ENCODE measurements at places on chromosomes 1 and 21.

- no peak for DNase-seq
These were observed 200.0 kb downstream of the PTPRU start for GRCh38 chr1:29436181-29436785.

- no peak for DNase-seq
These were observed 404.0 kb upstream of the VAMP3 start for GRCh38 chr1:7366955-7367665.

- DNase-seq, result no peak
These were observed 67.5 kb downstream of the PCNX2 start for GRCh38 chr1:233227930-233228465.

- DNase-seq, result no peak
These were observed 310.2 kb upstream of the AJAP1 start for GRCh38 chr1:4344065-4344732.

GRCh38 chr1:171207377-171207776 is 22.3 kb downstream of the FMO2 start:
- DNase-seq, result no peak

- DNase-seq, result no peak
These were observed 9.0 kb upstream of the CDC20 start for GRCh38 chr1:43349594-43350306.
